Effector memory CD8-positive, alpha-beta T cell (primary cell): ENCODE measurements at places on chromosomes 7 and 10.

GRCh38 chr10:99344715-99345114 lies 15.6 kb downstream of the CNNM1 start:
- no peak for DNase-seq

GRCh38 chr10:44513591-44513990 lies 128.7 kb upstream of the CXCL12 start:
- DNase-seq, result no peak

- DNase-seq, result no peak
These were observed 195.6 kb upstream of the GLI3 start for GRCh38 chr7:42432644-42433043.

- DNase-seq, result no peak
These were observed 64.8 kb downstream of the C10orf143 start for GRCh38 chr10:130045801-130046321.

GRCh38 chr7:81704595-81704994 lies 65.3 kb downstream of the HGF start:
- no peak for DNase-seq

DNA sequence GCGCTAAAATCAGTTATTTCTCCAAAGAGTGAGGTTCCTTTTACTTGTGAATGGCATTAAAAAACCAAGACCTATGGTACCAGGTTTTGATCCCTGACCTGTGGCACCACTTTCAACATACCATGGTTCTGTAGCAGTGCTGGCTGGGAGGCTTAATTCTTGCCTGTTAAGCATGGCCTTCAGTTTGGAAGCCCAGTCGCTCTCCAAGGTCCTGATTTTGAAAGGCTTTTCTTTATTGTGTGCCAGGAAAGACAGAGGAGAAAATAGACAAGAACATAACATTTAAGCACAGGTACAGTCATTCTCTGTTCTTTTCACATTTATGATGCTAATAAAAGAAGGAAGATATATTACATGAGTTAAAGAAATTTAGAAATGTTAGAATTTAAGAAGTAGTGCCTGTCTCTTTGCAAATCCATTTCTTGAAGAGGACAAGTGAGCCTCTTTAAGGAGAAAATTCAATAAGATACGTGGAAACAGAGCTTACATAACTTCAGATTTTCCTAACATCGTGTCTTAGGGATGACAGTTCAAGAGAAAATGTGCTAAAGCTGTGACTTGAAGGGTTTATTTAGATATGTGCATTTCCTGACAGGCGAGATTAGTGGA lies 357.6 kb downstream of the DPP6 start:
- DNase-seq, result no peak

DNA sequence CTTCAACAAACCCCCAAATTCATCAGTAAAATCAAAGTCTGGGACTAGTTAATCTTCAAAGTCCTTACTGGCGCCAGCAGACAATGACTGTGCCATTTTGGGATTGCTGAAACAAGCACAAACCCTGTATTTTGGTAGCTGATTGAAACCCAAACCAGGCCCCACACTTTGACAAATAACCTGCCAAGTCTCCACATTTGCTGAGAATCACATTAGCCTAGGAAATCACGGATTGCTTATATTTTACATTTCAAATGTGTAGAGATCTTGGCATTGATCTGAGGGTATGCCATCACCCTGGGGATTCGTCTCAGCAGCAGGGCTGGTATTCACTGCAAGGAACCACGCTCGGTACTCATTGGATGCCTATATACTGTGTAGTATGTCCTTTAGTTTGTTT lies 501.1 kb downstream of the CALN1 start:
- DNase-seq, result no peak

GRCh38 chr7:48251766-48252165 lies 80.5 kb downstream of the ABCA13 start:
- DNase-seq, result no peak

DNA sequence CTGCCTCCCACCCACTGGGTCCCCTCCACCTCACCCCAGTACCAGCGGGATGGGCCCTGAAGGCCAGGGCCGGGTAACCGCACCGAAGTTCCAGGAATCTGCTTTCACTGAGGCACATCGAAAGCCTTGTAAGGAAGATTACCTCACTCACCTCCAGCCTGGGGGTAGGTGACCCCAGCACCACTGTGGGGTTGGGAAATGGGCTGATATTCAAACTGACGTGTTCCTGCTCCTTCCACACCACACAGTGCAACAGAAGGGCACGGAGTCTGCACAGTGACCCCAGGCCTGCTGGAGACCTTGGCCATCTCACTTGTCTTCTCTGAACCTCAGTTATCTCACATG lies 29.8 kb downstream of the NPS start:
- no peak for DNase-seq

DNA sequence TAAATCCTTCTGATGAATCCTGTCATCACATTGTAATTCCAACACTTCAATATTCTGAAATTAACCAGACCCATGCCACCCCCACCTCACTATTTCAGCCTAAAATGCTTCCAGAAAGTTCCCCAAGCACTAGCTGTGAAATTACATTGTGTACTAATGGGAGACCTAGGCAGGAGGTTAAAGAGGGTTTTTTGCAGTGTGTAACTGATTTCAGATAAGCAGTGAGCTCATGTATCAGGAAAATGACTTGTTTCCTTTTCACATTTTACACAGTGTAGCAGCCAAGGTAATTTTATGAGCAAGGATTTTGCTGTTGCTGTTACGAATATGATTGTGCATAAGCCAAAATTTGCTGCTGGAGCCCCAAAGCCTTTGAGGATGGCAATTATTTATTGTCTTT lies 129.0 kb downstream of the INHBA start:
- no peak for DNase-seq

DNA sequence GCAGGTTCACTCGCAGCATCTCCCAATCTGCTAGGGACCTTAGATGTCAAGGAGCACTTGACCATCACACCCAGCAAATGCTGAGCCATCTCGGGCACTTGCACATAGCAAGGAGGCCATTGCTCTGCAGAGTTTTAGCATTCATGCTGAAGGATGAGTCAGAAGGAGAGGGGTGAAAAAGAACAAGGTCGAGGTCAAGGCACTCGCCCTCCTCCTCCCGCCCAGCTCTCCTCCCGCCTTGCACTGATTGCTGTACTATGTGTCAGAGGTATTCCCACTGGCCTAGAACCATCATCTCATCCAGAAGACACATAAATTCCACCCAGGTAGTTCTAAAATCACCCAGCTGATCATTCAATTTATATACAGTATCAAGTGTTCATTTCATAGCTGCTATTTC lies 255.1 kb upstream of the SP4 start:
- DNase-seq, result no peak

DNA sequence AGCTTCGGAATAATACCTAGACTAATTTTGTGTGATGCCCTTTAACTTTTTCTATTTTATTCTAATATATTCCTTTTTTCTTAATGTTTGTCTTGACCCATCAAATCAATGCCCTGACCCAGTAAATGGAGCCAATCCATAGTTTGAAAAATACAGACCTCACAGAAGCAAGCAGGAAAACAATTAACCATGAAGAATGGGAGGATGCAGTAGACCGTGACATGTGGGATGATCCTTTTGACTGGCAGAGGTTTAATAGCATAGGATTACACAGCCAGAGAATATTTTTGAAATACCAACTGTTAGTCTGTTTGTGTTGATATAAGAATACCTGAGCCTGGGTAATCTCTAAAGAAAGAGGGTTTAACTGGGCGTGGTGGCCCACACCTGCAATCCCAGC lies 142.6 kb upstream of the NEBL start:
- no peak for DNase-seq

- no peak for DNase-seq
These were observed 27.0 kb upstream of the ZPBP start for GRCh38 chr7:50119815-50120637.

DNA sequence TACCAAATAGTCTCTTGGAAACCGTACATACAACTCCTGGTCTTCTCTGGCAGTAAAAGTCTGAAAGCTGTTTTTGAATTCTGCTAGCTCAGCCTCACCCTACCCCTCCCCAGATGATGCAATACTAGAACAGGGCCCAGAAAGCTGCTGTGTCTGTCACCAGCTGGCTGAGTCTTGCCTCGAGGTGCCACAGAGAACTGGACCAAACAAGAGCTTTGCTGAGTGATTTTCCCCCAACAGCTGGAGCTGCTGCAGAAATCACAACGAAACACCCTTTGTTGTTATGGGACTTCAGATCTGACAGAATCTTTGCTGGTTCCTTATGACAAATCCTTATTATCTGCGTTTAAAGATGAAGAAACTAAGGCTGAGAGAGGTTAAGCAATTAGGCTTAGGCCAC lies 134.1 kb downstream of the SPAG6 start:
- DNase-seq, result no peak

GRCh38 chr7:107850216-107850615 lies 40.8 kb upstream of the DLD start:
- DNase-seq, result no peak

GRCh38 chr7:14602851-14603250 lies 299.7 kb downstream of the DGKB start:
- DNase-seq, result no peak

GRCh38 chr10:12513003-12513365 lies 163.6 kb downstream of the CAMK1D start:
- DNase-seq, result no peak

- no peak for DNase-seq
These were observed 17.3 kb upstream of the BLOC1S2 start for GRCh38 chr10:100303724-100304319.

- DNase-seq, result no peak
These were observed 55.4 kb upstream of the MXI1 start for GRCh38 chr10:110151971-110152370.

DNA sequence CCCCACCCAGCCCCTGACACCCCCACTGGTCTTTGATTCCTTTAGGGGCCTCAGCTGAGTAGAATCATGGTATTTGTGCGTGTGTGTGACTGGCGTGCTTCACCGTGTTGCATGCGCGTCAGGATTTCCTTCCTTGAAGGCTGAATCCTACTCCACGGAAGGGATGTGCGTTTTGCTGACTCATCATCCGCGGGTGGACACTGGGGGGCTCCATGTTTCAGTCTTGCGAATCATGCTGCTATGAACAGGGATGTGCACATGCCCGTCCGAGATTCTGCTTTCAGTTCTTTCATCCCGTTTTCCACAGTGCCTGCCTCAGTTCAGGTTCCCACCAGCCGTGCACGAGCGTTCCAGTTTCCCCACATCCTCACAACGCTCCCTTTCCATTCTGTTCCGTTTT lies 20.9 kb upstream of the JAKMIP3 start:
- no peak for DNase-seq

GRCh38 chr7:94003446-94004023 lies 620 bp downstream of the BET1 start:
- no peak for DNase-seq

- DNase-seq, result no peak
These were observed 207.6 kb downstream of the GLI3 start for GRCh38 chr7:42029405-42029804.

- DNase-seq, result no peak
These were observed 470.1 kb downstream of the GFRA1 start for GRCh38 chr10:115802911-115803310.

- DNase-seq, result no peak
These were observed 18.3 kb upstream of the ZNF12 start for GRCh38 chr7:6725003-6725402.

- no peak for DNase-seq
These were observed 194.0 kb downstream of the TAX1BP1 start for GRCh38 chr7:27933671-27934565.

DNA sequence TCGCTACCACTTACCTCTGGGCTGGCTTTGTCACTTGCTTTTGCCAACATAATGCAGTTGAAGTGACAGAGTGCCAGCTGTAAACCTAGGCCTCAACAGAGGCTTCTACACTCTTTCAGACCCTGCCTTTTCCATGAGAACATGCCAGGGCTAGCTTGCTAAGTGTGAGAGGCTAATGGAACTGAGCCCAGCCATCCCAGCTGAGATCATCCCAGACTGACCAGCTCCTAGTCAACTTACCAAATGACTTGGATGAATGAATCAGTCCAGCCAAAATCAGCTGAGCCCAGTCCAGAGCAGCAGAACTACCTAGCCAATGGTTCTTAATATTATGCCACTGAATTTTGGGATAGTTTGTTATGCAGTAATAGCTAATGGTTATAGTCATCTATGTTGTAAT lies 34.7 kb upstream of the MKLN1 start:
- DNase-seq, result no peak

DNA sequence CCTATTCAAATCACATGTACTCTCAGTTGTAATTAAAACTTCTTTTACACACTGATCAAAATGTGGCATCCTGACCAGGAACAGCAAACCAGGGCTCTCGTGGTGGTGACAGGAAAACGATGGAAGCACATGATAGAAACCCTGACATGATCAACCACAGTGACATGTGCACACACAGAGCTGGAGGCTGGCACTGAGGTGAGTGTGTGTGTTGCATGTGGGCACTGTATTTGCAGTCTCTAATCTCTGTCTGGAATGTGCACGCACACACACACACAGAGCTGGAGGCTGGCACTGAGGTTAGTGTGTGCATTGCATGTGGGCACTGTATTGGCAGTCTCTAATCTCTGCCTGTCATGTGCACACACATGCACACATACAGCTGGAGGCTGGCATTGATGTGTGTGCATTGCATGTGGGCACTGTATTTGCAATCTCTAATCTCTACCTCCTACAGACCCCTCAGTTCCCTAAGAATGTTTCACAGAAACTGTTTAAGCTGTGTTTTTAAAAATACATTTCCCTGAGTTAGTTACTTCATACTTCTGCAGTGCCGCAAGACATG lies 406.9 kb downstream of the SFMBT2 start:
- no peak for DNase-seq

DNA sequence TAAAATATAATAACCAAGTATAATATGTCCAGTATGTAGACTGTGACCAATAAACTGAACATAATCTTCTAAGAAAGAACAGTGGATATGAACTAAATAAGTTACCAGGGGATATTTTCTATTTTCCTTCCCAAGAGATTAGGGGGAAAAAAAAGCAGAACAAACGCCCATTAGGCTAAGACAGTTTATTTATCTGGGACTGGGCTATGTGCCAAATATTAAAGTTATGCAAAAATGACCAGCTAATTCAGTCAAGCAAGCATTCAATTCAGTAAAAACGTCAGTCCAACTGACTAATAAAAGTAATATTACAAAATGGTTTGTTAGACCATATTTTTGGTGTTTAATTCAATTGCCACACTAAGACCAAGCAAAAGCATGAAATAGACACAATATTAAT lies 122.2 kb downstream of the TSPAN12 start:
- DNase-seq, result no peak

- no peak for DNase-seq
These were observed 105.6 kb downstream of the APBB1IP start for GRCh38 chr10:26543567-26544306.

GRCh38 chr10:15293862-15294842 lies 76.9 kb downstream of the FAM171A1 start:
- no peak for DNase-seq
